ENCODE measurements at places on chromosomes 6 and 20.
A peak's percentile ranks its signal among the peaks of the same experiment; 100 is the strongest.

- DNase-seq: no peak
Measured at GRCh38 chr6:37732688-37733087, 35.0 kb upstream of the MDGA1 start.

DNA sequence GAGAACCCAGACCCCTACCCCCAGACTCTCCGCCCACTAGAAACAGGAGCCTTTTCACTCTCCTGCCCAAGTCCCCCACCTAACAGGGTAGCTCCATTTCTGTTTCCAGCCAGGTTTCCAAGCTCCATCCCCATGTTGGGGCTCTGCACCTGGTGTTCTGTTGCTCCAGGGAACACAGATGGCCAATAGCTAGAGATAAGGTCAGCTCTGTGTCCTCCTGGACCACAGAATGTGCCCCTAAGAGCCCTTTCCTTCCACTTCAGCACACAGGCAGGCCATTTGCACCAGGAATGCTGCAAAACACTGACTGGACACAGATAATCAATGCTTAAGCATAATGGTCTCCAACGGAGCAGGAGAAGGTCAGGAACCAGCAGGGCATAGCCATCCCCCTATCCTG lies 159.4 kb downstream of the QRSL1 start:
- DNase-seq: no peak

- no peak for DNase-seq
Measured at GRCh38 chr20:34452281-34452982, 63.8 kb upstream of the DYNLRB1 start.

DNA sequence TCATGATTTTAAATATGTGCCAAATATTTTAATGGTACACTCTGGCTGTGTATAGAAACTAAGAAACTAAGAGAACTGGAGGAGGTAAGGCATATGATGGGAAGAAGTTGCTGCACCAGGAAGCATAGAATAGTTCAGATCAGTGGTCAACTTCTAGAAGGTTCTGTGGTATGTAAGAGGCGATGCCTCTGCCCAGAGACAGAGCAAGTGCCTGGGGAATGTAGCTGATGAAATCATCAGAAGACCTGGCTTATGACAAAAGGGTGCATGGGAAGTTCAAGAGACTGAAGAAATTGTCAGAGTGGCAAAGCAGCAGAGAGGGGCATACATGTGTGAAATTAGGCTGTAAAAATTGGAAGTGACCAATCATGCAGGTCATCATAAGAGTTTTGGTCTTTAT lies 580.8 kb downstream of the BMP2 start:
- no peak for DNase-seq

DNA sequence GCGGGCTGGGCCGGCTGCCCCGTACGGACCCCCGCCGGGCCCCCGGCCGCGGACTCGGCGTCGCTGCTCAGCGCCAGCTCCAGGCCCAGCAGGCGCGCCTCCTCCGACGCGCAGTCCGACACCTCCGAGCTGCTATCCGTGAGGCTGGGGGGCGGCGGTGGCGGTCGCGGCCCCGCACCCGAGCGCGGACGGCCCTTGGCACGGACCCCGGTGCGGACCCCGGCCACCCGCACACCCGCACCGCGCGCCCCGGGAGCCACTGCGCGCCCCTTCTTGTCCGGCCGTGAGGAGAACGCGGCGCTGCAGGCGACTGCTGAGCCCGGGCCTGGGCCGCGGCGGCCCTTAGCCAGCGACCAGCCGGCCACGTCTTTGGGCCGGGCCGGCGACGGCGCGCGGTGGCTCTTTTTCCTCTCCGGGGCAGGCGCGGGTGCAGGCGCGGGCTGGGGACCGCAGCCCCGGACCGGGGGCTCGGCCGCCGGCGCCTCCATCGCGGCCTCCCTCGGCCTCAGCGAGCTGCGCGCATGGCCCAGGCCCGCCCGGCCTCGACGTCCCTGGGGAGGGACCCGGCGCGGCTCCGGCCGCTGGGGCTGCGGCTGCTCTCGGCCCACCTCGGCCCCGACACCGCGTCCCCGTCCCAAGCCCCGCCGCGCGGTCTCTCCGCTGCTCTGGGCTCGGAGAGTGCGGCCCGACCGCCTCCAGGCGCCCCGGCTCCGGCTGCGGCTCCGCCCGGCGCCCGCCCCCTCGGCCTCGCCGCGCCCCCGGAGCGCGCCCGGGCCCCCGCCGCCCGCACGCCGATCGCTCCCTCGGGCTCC lies 12.9 kb upstream of the TLDC2 start:
- no peak for DNase-seq

DNA sequence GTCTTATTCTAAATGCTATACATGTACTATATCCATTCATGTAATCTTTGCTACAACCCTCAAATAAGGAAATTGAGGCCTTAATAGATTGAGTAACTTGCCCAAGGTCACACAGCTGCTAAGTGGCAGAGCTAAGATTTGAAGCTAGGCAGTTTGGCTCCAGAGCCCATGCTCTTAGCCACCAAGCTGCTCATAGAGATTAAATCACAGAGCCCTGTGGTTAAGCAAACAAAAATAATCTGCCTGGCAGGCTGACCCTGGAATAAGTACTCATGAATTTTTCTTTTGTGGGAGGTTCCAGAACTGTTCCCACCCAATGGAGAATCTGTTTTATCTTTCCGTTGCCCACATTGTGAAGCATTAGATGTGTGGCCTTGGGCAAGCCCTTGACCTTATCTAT lies 7.4 kb downstream of the AAR2 start:
- no peak for DNase-seq

- DNase-seq: no peak
Measured at GRCh38 chr6:44285552-44286284, 15.5 kb downstream of the TMEM151B start.

DNA sequence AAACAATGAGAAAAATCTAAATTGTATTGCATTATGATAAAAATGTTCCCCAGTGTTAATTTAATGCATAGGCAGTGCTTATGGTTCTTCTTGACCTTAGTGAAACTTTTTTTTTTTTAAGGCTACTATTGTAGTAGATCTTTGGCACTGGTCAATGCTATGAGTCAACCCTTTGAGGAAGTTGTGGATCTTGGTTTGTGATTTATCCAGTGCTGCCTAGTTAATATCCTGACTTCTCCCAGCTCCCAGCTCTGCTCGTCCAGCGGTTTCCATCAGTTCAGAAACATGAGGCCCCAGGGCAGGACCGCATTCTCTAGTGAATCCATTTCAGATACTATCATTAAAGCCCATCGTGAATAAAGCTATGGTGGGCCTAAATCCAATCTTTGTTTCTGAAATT lies 364.5 kb upstream of the JARID2 start:
- DNase-seq: no peak

GRCh38 chr6:11653028-11653583 lies 115.6 kb downstream of the TMEM170B start:
- DNase-seq: peak; percentile 31

GRCh38 chr6:163793011-163793983 lies 378.8 kb downstream of the QKI start:
- DNase-seq: no peak
